ENCODE measurements at places on chromosomes 11 and 22.
A peak's percentile ranks its signal among the peaks of the same experiment; 100 is the strongest.

- no peak for DNase-seq
Observed at GRCh38 chr22:17481424-17481823, 81.9 kb upstream of the SLC25A18 start.

DNA sequence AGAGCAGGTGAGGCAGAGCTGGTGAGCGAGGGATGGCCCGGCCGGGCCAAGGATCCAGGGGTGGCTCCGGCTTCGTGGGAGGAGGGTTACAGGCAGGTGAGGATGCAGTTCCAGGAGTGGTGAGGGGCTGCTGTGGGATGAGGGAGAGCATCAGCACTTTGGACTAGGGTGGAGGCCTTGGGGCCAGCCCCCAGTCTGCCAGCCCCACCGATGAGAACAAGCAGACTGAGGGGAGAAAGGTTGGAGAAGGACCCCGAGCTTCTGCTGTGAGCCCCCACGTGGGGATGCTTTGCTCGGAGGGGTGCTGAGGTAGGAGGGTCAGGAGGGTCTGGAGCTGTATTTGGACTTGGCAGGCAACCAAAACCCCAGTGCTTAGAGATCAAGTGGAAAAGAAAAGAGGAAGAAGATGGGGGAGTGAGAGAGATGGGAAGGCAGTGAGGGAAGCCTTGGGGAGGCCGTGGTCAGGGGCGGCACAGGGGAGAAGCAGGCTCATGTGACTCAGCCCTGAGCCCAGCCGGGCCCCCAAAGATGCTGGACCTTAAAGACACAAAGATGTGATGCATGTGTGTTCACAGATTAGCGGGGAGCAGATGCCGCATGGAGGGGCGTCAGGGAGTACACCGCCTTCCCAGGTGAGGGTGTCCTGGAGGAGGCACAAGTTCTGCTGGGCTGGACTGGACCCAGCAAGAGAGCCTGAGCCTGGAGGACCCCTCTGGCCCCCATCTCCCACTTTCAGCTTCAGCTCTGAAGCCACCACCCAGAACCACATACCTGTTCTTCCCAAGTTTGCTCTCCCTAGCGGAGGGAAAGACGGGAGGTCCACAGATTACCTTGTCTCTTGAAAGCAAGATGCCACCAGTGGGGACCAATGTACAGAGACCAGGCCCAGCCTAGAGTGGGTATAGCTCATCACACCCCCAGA lies 91.3 kb downstream of the CDKN1C start:
- peak; percentile 6 for DNase-seq

DNA sequence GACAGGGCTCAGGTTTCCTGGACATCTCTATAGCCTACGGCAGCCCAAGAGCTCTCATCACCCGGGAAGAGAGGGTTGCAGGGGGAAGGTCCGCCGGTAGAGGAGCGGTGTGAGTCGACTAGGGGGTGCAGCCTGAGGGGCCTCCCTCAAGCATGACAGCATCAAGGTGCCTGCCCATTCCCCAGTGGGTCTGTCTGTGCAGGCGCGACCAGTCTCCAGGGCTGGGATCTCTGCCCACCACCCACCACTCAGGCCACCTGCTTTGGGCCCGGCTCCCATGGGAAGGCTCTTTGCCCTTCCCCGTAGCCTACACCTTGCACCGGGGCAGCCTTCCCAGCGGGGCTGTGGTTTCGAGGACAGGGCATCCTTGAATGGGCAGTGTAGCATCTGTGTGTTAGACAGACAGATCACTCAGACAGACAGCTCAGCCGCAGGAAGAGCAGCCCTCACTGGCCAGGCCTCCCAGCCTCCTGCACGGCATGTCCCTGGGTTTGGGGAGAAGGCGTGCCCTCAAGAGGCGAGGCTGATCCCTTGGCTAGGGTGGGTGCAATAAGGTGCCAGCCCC lies 29.2 kb downstream of the CERK start:
- DNase-seq: no peak

DNA sequence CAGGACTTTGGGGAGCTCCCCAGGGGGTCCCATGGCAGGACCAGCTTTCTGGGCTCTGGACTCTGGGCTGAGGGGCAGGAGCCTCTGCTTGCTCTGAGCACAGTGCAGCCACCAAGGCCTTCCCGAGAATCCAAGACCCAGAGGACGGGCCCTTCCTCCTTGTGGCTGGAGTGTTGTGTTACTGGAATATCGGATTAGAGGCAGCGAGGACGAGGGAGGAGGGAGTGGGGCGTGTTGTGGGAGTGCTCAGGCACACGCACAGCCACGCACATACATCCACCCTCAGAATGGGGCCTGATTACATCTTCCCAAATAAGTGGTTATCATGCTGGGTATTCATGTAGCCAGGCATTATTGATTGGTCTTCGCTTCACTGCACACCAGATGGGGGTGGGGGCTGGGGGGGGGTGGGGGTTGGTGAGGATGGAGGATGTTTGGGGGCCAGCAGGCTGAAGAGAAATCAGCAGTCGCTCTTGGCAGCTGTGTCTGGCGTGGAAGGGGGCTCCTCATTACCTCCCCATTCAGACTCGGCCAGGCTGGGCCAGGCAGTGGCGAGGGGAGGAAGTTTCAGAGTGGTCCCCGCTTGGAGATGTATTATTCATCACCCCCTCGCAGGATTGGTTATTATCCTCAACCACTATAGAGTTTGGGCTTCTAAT lies 120.9 kb downstream of the ST3GAL4 start:
- DNase-seq: no peak

GRCh38 chr11:135046986-135047385 lies 634.9 kb upstream of the B3GAT1 start:
- no peak for DNase-seq

GRCh38 chr11:35340715-35341114 lies 78.6 kb downstream of the SLC1A2 start:
- DNase-seq: no peak
